ENCODE measurements at places on chromosomes 6 and 20. TPM values are rescaled to one million over a fixed set of nuclear protein-coding genes. Genes with fewer than 3 reads are reported as not detected.

Gene GFRA4
- 0.17 TPM for polyA plus RNA-seq

Gene BMP5
- 3.8 TPM for polyA plus RNA-seq

Gene C6orf58
- 1.2 TPM for polyA plus RNA-seq

Gene RBL1
- polyA plus RNA-seq = 15.8 TPM

Gene ISM1
- polyA plus RNA-seq = 4.3 TPM

Gene PBX2
- 190 TPM for polyA plus RNA-seq

Gene STX11
- 0.27 TPM for polyA plus RNA-seq

Gene CCN6
- 2.7 TPM for polyA plus RNA-seq

Gene NKAPL
- 2.9 TPM for polyA plus RNA-seq

Gene DDO
- 0.60 TPM for polyA plus RNA-seq

Gene GMEB2
- polyA plus RNA-seq = 10.7 TPM

Gene ELOVL4
- 4.0 TPM for polyA plus RNA-seq

Gene SLC17A1
- 33.9 TPM for polyA plus RNA-seq

Gene MUC22
- not detected for polyA plus RNA-seq

Gene HELZ2
- polyA plus RNA-seq = 11.8 TPM

Gene OVOL2
- 0.60 TPM for polyA plus RNA-seq

Gene PLTP
- 118 TPM for polyA plus RNA-seq

Gene CYP24A1
- 2.9 TPM for polyA plus RNA-seq

Gene FBXO30
- polyA plus RNA-seq = 13.0 TPM

Gene MLN
- 2.1 TPM for polyA plus RNA-seq

Gene KIF25
- polyA plus RNA-seq = 0.76 TPM

Gene E2F3
- 25.2 TPM for polyA plus RNA-seq

Gene MDFI
- polyA plus RNA-seq = 31.4 TPM

Gene TGM3
- 0.43 TPM for polyA plus RNA-seq

Gene HLA-DQB1
- polyA plus RNA-seq = 8.4 TPM

Gene KCNQ2
- polyA plus RNA-seq = 5.5 TPM

Gene MAS1
- 0.03 TPM for polyA plus RNA-seq

Gene CST1
- polyA plus RNA-seq = not detected

Gene VAPB
- 57.3 TPM for polyA plus RNA-seq

Gene DLL1
- 8.2 TPM for polyA plus RNA-seq

Gene MOCS1
- polyA plus RNA-seq = 11.0 TPM

Gene KIF6
- polyA plus RNA-seq = 6.6 TPM

Gene BTBD3
- 88.5 TPM for polyA plus RNA-seq

Gene OPRL1
- 1.1 TPM for polyA plus RNA-seq

Gene CGA
- 0.38 TPM for polyA plus RNA-seq

Gene ZNF391
- polyA plus RNA-seq = 13.5 TPM

Gene RNF39
- polyA plus RNA-seq = 2.0 TPM

Gene KLC4
- polyA plus RNA-seq = 72.4 TPM

Measured in left kidney (tissue), 8 donors.